LNCaP clone FGC (cell line): ENCODE measurements at places on chromosomes 6 and 20.

- no peak for DNase-seq
Observed at GRCh38 chr6:52000064-52000463, 87.3 kb downstream of the PKHD1 start.

DNA sequence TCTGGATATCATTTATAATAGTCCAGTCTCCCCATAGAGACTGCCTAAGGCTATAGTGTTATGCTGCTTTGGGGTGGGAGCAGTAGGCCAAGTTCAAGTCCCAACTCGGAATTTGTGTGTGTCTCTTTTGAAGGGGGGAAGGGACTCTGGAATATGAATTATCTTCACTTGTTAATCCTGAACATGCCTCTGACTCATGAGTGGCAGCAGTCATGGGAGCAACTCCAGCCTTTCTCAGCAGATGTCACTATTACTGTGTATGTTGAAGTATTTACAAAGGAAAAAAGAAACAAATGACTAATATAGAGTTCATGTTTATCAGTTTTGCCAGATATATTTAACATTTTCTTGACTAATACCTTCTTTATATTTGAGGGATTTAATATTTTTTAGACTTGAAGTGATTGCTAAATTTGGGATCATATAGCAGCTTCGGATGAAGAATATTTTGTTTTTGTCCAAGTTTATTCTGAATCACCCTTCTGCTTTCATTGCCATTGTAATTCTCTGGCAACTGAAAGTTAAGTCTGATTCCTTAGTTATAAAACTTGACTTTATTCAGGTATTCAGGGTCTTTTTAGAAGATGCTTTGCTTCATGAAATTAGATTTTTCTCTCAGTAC is 23.4 kb downstream of the FAM217A start:
- peak; percentile 30 for DNase-seq

GRCh38 chr6:35146453-35146852 is 5.3 kb upstream of the TCP11 start:
- DNase-seq, result peak; percentile 18

GRCh38 chr6:56279331-56280080 is 32.1 kb upstream of the COL21A1 start:
- DNase-seq, result no peak

DNA sequence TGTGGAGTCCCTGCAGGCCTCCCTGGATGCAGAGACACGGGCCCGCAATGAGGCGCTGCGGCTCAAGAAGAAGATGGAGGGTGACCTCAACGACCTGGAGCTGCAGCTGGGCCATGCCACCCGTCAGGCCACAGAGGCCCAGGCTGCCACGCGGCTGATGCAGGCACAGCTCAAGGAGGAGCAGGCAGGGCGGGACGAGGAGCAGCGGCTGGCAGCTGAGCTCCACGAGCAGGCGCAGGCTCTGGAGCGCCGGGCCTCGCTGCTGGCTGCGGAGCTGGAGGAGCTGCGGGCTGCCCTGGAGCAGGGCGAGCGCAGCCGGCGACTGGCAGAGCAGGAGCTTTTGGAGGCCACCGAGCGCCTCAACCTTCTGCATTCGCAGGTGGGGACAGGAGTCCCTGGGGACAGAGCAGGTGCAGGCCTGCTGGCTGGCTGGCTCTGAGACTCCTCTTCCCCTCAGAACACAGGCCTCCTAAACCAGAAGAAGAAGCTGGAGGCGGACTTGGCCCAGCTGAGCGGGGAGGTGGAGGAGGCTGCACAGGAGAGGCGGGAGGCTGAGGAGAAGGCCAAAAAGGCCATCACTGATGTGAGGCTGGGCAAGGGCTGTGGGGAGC is 44.7 kb downstream of the MYH7B start:
- DNase-seq, result no peak

- no peak for DNase-seq
Observed at GRCh38 chr6:90131125-90131524, 165.5 kb downstream of the BACH2 start.

GRCh38 chr6:33335916-33336315 is 18.4 kb upstream of the ZBTB22 start:
- DNase-seq, result no peak

- DNase-seq, result peak; percentile 94
Observed at GRCh38 chr6:32984622-32985389, 16.4 kb downstream of the BRD2 start.

DNA sequence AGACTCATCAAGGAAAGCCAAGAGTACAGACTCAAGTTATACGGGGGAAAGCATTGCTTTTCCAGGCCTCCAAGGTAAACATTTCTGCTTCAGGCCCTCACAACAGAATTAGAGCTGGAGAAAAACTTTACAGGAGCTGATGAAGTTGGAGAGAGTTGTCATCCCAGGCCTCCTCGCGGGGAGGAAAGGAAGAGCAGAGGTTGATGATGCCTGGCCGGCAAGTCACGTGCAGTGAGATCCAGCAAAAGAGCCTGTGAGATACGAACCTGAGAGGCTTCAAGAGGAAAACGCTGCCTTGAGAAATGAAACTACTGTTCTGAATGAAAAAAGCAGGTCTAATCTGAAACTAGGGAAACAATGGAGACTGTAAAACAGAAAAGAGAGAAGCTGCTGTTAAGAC is 122.9 kb downstream of the FAM120B start:
- DNase-seq, result no peak

DNA sequence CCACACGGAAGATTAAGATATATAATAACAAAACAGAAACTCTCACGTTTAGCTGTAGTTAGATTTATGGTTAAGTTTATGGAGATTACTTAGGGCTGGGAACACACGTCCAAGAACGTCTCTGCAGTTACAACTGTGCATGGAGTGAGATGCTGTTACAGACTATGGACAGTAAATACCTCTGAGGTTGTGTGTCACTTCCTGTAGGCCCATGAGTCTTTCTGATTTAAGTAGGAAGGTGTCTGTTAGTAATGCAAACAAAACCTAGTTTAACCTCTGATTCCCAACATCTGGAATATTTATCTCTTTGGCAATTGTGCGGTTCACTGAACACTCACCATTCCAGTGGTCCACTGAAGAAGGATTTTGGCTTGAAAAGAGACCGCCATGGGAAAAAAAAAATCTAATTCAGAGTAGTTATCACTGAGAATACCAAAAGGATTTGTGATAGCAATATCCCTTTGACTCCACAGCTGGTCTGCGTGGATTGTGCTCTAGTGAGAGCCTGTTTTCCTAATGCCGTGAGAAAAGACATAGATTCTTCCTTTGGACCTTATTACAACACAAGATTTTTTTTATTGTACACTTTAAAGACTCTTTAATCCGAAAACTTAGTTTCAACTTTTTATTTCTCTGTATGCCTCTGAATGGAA is 478.2 kb upstream of the CITED2 start:
- no peak for DNase-seq

GRCh38 chr6:152136449-152136825 is 329.0 kb downstream of the ESR1 start:
- DNase-seq, result no peak

- DNase-seq, result no peak
Observed at GRCh38 chr20:11691766-11692165, 225.9 kb upstream of the BTBD3 start.

- DNase-seq, result no peak
Observed at GRCh38 chr6:168393126-168393870, 47.7 kb upstream of the SMOC2 start.

- no peak for DNase-seq
Observed at GRCh38 chr6:108242259-108242658, 18.6 kb downstream of the SNX3 start.

- DNase-seq, result no peak
Observed at GRCh38 chr20:64150756-64151632, 13.3 kb upstream of the MYT1 start.

DNA sequence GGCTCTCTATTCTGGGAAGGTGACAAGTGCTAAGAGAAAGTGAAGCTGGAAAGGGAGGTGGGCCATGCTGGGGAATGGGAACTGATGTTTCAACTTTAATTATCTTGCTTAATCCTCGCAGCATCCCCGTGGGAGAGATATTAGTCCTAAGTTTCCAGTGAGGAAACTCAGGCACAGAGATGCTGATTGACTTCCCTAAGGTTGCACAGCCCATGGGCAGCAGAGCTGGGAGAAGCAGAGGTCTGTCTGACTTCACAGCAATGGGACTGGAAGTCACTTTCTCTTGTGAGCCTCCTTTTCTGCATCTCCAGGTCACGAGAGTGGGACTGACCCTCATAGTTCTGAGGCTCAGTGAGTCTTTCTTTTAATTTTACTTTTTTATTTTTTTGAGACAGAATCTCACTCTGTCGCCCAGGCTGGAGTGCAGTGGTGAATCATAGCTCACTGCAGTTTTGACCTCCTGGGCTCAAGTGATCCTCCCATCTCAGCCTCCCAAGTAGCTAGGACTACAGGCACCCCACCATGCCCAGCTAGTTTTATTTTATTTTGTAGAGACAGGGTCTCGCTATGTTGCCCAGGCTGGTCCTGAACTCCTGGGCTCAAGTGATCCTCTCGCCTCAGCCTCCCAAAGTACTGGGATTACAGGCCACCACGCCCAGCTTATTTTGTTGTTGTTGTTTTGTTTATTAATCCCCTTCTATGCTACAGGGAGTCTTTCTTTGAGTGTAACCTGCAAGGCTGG is 2.6 kb downstream of the RAB44 start:
- no peak for DNase-seq

- no peak for DNase-seq
Observed at GRCh38 chr20:2741463-2741862, 48.9 kb downstream of the EBF4 start.

DNA sequence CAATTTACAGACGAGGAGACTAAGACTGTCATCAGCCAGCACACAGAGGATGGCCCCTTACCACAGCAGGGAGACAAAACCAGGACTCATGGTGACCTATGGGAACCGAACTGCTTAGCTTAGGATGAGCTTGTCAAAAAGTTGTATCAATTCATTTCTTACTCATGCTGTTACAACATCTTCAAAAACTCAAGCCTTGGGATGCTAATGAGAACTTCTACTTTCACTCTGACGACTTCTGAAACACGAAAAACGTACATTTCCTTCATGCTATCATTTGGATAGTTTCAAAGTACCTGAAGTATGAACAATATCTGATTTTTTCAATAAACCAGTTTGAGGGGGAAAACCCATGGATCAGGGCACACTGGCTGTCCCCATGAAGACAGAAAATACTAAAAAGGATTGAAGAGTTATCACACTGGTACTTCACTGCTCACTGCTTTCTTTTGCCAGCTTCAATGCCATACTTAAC is 31.9 kb downstream of the HIVEP2 start:
- no peak for DNase-seq
